Adrenal gland (tissue), 19 donors: ENCODE measurements at places on chromosomes 4 and X.

DNA sequence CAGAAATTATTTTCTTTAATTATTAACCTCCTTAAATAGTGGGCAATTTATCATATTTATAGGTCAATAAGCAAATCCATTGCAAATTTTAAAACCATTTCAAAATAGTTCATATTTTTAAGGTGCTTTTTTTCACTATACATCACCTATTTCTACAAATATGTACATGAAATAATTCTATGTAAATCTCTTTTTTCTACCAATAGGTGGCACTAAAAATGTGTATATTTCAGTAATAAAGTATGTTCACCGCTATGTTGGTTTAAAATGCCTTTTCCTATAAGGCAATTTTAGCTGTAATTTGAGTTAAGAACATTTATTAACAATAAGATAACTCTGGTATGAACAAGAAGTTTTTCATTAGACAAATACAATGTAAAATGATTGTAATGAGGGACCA, 672.2 kb downstream of the KCTD8 start:
- DNase-seq, result no peak

DNA sequence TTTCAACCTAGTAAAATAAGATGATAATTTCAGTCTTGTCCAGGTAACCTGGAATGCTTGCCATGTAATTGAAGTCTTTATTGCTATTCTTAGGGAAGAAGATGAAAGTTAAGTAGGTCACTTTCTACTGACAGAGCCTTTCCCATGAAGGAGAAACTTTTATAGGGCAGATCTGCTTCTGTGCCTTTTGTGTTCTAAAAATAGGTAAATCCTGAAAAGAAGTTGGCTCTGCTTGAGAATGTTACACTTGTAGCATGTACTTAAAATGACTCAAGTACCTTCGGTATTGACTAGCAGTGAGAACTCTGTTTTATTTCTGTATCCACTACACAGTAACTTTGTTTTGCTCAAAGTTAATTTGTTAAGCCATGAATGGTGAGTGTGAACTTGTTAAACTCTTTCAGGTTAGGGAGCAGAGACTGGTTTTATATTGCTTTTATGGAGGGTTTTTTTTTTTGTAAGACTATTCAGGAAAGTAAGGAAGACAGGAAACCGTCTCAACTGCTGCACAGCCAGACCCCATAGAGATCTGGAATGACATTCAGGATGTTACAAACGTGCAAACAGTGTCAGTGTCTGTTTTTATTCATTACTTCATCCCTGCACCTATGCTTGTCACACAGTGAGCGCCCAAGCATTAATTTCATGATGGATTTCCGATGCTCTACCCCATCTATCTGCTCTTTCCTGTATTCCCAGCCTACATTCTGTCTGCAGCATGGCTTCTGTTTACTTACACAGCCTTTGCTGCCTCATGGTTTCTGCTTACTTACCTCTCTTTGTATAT, 53.0 kb downstream of the SEPTIN11 start:
- DNase-seq, result no peak

- DNase-seq, result no peak
Measured at GRCh38 chrX:20988118-20988517, 386.1 kb upstream of the CNKSR2 start.

GRCh38 chr4:101086801-101087586, 260.3 kb downstream of the PPP3CA start:
- DNase-seq, result no peak

DNA sequence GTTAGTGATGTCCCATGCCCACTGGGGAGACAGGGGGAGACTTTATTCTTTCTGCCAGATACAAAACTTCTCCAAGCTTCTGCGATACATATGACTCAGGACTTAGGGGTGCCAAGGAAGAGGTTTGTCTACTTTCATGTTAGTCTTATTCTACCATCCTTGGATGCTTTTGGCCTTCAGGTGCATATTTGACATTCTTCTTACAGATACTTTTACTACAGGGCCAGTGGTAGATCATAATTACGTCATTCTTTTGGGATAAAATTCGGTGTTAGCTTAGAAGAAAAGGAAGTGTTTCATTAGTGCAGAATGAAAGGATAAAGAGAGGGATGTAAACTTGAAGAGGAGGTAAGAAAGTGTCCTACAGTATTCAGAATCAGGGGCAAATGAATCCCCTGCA, 245.2 kb downstream of the THOC2 start:
- DNase-seq, result no peak

DNA sequence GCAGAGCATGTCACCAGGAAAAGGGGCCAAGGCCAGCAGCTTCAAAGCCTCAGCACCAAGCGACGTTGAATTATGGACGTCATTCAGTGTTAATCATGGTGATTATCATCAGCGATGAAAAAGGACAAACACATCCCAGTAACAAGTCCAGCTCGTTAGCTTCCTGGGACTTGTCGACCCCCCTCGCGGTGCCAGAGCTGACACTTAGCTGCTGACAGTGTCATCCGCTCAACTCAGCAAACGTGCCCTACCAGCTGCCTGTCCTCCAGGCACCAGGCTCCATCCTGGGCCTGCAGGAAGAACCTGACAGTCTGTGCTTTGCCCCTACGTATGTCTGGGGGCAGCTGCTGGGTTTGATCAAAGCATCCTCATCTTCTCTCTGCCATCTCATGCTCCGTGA, 137.0 kb upstream of the PSAPL1 start:
- DNase-seq, result no peak

GRCh38 chr4:168695288-168695687, 198.4 kb downstream of the PALLD start:
- no peak for DNase-seq

DNA sequence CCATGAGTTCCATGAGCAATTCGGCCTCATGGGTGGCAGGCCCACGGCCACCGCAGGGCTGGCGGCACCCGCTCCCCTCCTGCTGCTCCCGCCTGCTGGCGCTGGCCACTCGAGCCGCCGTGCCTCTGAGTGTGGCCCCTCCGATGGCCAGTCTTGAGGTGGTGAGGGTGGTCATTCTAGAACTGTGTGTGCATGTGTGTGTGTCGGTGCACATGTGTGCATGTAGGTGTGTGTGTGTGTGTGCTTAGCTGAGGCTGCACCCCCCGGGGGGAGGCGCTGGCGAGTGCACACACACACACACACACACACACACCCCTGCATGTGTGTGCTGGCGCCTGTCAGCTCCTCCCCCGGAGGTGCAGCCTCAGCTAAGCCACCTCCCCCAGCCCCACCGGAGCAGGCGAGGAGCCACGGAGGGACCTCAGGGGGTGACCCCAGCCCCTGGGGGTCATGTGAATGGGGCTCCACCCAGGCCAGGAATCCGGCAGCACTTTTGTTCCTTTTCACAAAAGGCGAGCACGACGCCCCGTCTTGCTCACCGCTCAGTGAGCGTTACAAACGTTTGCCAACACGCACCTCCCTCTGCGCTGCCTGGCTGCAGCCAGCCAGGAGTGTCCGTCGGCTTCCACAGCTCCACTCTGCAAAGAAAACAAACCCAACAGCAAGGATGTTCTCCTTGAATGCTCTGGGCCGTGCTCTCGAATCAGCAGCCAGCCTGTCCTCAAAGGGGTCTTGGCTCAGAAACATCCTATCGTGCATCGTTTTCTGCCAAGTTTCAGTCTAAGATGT, 29.9 kb downstream of the FGFRL1 start:
- DNase-seq, result no peak

GRCh38 chr4:144667500-144667899, 21.5 kb downstream of the HHIP start:
- DNase-seq, result no peak

- DNase-seq, result peak; percentile 82
Measured at GRCh38 chrX:53287493-53288138, 6.2 kb upstream of the IQSEC2 start.

GRCh38 chr4:184355857-184356256, 118.5 kb downstream of the IRF2 start:
- DNase-seq, result no peak

DNA sequence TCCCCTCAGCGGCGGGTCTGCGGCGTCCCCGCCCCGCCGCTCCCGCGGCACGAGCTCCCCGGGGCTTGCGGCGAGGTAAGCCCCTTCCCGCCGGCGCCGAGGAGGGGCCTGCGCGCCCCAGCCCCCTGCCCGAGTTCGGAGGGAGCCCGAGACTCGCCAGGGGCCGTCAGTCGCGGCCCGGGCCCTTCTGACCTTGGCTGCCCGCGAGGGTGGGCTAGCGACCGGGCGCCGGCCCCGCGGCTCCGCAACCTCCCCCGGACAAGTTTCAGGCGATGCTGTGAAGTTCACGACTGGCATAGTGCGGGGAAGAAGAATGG, 554 bp downstream of the CDKL5 start:
- no peak for DNase-seq

DNA sequence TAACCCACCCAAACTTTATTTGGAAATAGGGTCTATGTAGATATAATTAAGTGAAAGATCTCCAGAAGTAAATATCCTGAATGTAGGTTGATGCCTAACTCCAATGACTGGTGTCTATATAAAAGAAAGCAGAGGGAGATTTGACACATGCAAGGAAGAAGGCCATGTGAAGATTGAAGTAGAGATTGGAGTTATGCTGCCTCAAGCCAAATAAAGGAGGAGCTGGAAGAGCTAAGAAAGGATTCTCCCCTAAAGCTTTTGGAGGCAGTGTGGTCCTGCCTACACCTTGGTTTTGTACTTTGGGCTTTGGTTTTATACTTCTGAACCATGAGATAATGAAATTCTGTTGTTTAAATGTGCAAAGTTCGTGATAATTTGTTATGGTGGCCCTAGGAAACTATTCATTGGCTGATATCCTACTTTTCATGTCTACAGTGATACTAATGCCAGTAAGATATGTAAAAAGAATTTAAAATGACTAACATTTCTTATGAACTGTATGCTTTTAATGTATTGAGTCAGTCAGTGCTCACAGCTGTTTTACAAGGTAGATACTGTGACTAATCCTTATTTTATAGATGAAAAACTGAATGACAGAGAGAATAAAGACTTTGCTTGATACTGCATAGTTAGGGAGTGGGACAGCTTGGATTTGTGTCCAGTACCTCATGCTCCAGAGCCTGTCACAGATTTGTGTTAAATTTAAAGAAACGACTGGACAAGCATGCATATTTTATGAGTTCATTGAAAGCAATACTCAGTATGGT, 5.9 kb upstream of the RAB40AL start:
- no peak for DNase-seq

DNA sequence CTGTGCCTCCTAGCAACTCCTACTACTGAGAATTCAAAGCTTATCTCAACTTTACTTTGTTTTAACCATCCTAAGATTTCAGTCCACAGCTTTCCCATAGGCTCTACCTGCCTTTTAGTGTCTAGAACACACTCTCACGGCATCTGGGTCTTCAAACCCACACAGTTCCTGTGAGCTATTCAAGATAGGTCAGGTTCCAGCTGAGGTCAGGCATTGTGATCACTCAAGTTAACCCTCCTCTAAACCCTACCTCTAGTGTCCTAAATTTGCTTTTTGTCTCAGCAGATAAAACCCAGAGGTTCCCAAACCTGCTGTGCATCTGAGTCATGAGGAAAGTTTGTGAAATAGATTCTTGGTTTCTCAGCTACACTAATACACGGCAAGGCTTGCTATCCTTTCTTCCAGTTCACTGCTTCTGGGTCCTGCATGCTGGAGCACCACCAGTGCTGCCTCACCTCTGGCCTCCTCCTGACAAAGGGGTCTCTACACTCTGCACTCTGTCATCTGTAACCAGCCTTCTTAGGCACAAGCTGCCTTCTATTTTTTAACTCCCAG, 324.6 kb upstream of the MAGEB2 start:
- no peak for DNase-seq

DNA sequence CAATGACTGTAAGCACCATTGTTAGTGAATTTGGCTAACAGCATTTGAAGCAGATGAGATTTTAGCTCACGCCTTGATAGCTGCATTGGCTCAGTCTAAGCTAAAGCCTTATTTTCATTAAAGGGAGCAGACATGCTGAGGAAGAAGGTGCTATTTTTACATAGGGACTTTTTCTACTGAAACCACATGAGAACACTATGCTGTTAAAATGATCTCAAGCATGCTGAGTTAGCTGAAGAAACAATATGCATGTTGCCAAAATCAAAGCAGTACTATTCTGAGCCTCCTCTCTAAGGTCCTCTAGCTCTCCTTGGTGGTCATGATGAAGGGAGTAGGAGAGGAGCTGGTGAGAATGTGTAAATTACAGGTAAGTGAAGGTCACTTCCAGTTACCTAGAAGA, 134.4 kb upstream of the JADE1 start:
- no peak for DNase-seq

DNA sequence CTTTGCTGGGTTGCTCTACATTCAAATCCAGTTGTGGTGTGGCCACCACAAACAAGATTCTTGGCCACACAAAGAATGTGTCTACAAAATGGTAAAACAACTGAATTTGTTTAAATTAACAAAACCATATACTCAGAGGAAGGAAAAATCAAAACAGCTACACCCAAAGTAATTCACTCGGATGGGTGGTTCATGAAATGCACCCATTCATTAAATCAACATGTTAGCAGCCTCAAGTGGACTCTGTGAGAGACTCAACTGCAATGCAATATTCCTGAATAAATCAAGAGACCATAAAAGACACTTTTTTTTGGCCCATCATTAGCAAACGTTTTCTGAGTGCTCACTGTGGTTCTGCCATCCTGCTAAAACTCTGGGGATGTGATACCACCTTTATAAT, 11.2 kb upstream of the AMELX start:
- DNase-seq, result no peak

DNA sequence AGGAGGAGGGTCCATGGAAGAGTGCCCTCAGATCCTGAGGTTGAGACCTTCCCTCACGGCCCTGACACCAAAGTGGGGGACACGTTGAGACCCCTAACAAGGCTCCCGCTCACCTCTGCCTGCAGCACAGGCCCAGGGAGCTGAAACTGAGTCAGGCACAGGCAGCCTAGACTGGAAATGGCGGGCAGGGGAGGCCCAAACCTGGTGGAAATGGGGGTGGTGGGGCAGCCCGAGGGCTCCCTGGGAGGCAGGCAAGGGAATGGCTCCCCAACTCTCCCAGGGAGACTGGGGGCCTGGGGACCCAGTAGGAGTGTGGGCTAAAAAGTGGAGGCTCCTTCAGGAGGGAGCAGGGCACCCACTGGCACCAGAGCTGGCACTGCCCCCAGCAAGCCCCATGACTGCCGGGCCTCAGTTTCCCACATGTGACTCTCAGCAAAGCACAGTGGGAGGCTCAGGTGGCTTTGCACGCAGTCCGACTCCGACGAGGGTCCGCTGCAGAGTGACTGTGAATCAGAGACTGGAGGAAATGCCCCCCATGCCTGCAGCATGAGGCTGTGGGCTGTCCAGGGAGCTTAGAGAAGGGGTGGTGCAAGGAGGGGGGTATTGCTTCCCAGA, 5.9 kb downstream of the NKX1-1 start:
- DNase-seq, result no peak

DNA sequence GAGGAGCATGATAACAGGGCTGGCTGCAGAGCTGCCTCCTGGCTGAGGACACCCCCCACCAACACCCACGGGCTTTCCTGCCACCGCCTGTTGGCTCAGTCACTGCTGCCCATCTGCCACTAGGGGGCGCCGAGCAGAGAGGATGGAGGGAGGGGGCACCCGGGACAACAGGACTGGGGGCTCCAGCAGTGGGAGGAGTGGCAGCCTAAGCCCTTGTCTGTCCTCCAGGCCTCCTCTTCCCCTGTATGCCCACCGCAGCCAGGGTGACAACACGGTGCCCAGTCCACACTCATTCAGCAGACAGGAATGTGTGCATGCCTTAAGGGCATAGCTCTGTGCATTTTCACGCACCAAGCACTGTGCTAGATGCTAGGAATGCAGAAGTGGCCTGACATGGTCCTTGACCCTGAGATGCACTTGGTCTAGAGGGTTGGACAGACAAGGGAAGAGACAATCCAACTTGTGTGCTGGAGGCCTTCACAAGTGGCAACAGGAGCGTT, 149.9 kb downstream of the AMMECR1 start:
- DNase-seq, result no peak
